ENCODE measurements at places on chromosomes 12 and 14. TPM values are rescaled to one million over a fixed set of nuclear protein-coding genes. Genes with fewer than 3 reads are reported as not detected.

Gene TDRD9
- total RNA-seq = 0.96 TPM

Gene KERA
- total RNA-seq = not detected

Gene TMCC3
- 8.9 TPM for total RNA-seq

Gene NR2C1
- total RNA-seq = 46.7 TPM

Gene C12orf60
- 1.4 TPM for total RNA-seq

Gene CABP1
- total RNA-seq = not detected

Gene ARHGEF25
- total RNA-seq = 8.3 TPM

Gene SMIM41
- 1.3 TPM for total RNA-seq

Gene AKAP6
- 9.1 TPM for total RNA-seq

Gene CLEC4D
- total RNA-seq = 0.33 TPM

Gene MORN3
- total RNA-seq = 0.29 TPM

Gene FAM222A
- 0.32 TPM for total RNA-seq

Gene RAB2B
- 28.5 TPM for total RNA-seq

Gene DCN
- total RNA-seq = 4,374 TPM

Gene RND1
- total RNA-seq = 3.3 TPM

Gene GLIPR1L2
- total RNA-seq = 6.3 TPM

Gene RARG
- 23.3 TPM for total RNA-seq

Gene SLC10A1
- not detected for total RNA-seq

Gene TAS2R50
- total RNA-seq = 4.0 TPM

Gene C14orf132
- total RNA-seq = 13.3 TPM
